ENCODE measurements at places on chromosomes 13 and 19.
A peak's percentile ranks its signal among the peaks of the same experiment; 100 is the strongest.

- peak; percentile 14 for DNase-seq
Measured at GRCh38 chr13:61531383-61532065, 115.9 kb upstream of the PCDH20 start.

DNA sequence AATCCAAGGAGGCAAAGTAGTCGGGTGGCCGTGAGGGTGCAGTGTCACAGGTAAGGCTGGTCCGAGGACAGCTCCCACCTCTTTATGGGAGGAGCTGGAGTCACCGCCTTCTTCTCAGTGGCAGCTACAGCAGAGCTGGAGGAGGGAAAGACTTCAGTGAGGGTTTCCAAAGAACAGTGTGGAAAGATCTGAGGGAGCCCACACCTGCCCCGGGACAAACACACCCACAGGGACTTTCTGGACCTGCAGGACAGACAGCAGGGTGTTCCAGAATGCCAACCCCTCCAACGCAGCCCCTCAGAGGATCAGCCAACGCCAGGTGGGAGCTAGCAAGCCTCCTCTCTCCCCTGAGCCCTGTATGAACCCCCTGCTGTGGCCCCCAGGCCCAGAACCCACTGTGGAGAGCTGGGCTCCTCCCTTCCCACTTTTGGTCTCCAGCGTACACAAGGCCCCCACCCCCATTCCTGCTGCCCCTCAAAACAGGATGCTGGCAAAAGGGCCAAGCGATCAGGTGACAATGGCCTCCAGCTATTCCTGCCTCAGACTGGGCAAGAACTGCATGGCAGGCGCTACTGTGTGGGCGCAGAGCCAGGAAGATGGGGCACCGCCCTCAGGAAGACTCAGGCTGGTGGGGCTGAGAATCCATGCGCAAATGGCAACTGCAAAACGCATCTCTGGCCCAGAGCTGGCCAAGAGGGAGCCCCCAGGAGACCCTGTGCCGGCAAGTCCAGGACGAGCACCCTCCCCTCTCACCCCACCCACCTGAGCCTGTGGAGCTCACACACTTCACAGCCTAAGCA is 3.5 kb upstream of the CD320 start:
- DNase-seq: no peak

DNA sequence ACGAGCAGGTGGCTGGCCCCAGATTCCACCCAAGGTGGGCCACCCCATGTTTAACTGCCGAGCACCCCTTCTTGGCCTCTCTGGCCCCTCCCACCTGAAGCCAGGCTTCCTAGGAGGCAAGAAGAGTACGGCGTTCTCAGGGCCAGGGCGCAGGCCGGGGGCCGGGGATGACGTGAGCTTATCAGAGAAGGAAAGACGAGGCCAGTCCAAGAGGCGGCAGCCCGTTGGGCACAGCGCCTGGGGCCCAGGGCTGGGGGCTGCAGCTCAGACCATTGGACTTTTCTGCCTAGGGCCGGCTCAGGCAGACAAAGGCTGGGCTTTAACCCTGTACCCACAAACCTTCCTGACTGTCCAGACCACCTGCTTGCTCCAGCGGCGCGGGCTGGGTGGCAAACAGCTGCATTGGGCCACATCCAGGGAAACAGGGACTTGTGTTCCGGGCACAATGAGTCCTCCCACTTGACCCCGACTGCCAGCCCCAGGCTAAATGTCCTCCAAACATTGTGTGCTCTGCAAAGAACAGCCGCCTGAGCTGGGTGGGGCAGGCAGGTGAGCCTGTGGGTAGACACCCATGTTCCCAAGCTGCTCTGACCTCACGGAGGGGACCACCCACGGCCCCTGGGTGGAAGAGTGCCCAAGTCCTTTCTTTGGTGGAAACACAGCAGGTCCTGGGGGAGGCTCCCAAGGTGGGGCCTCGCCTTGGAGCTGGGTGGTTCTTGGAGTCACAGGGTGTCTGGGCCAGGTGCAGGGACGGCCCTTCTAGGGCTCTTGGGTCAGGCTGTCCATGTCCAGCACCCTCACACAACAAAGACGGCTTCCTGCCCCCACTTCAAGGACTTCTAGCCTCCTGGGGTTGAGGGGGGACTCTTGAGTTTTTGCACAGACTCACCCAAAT is 21.9 kb downstream of the COMP start:
- no peak for DNase-seq

- no peak for DNase-seq
Measured at GRCh38 chr13:27353708-27354107, 70.7 kb upstream of the GTF3A start.

DNA sequence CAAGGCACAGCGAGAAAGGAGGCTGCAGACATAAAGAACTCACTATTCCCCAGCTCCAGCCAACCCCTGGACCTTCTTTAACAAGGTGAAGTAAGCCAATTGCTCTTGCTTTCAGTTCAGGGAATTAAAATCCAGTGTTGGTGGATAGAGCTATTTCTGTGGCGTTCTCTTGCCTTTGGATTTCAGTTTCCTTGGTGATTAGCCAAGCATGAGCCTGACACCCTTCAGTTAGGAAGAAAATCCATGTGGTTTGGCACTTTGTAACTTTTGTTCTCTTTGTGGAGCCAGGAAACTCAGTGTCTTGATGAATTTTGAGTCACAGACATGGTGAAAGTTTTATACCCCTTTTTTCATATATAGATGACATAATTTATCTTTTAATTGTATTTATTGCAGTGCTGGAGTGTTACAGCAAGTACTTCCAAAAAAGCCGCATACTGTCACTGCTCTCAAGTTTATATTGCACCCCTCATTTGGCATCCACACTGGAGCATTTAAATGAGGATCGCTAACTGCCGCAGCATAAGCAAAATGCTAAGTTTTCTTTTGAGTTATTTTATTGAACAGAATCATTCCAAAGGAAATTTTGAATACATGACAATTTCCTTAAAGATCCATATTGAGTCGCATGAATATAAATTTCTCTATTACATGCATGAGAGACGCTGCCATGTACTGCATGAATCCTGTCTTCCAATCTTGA is 406.8 kb downstream of the MYO16 start:
- DNase-seq: no peak

- no peak for DNase-seq
Measured at GRCh38 chr13:32824675-32825074, 191.5 kb upstream of the KL start.

- DNase-seq: no peak
Measured at GRCh38 chr19:29620931-29621351, 14.9 kb downstream of the POP4 start.

GRCh38 chr13:112680741-112681360 is 9.0 kb upstream of the ATP11A start:
- DNase-seq: no peak

- DNase-seq: peak; percentile 61
Measured at GRCh38 chr19:17052439-17052838, 22.8 kb downstream of the HAUS8 start.
